Spleen (tissue), 13 donors: ENCODE measurements at places on chromosomes 7 and 10. TPM values are rescaled to one million over a fixed set of nuclear protein-coding genes. Genes with fewer than 3 reads are reported as not detected.
A peak's percentile ranks its signal among the peaks of the same experiment; 100 is the strongest.

Gene LRRN3
- 0.17 TPM for total RNA-seq

DNA sequence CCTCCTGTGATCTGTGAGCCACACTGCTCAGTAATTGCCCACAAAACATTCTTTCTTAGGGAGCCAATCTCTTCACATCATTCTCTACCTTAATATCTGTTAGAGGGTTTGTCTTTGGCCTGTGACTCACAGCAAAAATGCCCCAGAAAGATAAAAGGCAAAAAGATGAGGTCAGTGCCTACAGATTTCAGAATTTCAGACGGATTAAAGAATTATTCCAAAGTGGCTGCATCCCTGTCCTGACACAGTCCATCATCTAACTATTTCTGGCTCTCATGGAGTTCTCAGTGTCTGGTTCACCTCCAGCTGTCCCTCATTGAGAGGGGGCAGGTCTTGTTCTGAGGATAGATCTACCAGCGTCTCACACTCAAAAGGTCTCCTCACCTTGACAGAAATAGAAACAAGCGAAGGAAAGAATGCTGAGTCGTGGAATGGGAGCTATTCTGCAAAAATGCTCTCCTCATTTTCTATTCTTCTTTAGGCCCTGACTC lies 138.5 kb upstream of the AOAH start:
- DNase-seq, result no peak
- no peaks in the 10 kb centered on the region for H3K36me3 ChIP-seq
- no peak overlapping the region for H3K27ac ChIP-seq
- H3K27me3 ChIP-seq, result no peaks in the 10 kb centered on the region
- H3K4me1 ChIP-seq, result peaks cover 18% of the 10 kb centered on the region

Gene PPP1R17
- total RNA-seq, result not detected

Gene SAP25
- total RNA-seq, result 21.0 TPM

Gene LAMB4
- total RNA-seq, result 0.70 TPM

Gene GIMAP4
- 172 TPM for total RNA-seq

GRCh38 chr7:55191926-55192692 lies 173.0 kb upstream of the LANCL2 start:
- DNase-seq, result no peak
- no peaks in the 10 kb centered on the region for H3K36me3 ChIP-seq
- H3K4me1 ChIP-seq, result no peaks in the 10 kb centered on the region
- no peak overlapping the region for H3K27ac ChIP-seq

GRCh38 chr7:37832194-37832593 lies 16.2 kb upstream of the NME8 start:
- H3K27ac ChIP-seq, result no peak overlapping the region
- no peak overlapping the region for H3K4me3 ChIP-seq
- peak; percentile 89 for DNase-seq
- H3K4me1 ChIP-seq, result peaks cover 21% of the 10 kb centered on the region

- no peaks in the 10 kb centered on the region for H3K27me3 ChIP-seq
- no peak overlapping the region for H3K27ac ChIP-seq
- DNase-seq, result no peak
- H3K4me3 ChIP-seq, result no peak overlapping the region
Measured at GRCh38 chr10:63054889-63055611, 78.1 kb upstream of the NRBF2 start.

Gene PHKG1
- total RNA-seq, result 1.2 TPM

DNA sequence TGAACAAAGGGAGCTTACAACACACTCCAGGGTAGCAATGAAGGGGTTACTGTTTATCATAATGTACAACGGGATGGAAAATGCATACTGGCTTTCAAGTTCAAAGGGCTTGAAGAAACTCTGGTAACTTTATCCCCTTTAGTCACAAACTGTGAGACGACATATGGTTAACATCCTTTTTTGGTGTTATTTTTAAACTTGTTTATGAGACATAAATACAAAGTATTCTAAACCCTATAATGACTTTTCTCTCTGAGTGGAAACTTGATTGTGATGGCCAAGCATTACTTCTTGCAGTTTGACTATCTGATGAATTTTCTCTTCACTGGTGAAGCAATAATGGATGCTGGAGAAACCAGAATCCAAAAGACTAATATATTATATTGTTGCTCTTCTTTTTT lies 62.0 kb upstream of the SEMA3A start:
- no peak overlapping the region for H3K27ac ChIP-seq
- DNase-seq, result no peak
- no peak overlapping the region for H3K4me3 ChIP-seq
- H3K4me1 ChIP-seq, result no peaks in the 10 kb centered on the region
- H3K36me3 ChIP-seq, result no peaks in the 10 kb centered on the region

Gene PITX3
- not detected for total RNA-seq

Gene ZSCAN21
- total RNA-seq, result 9.6 TPM

GRCh38 chr7:151727579-151728285 lies 149.2 kb downstream of the PRKAG2 start:
- peaks cover 22% of the 10 kb centered on the region for H3K4me1 ChIP-seq
- no peak overlapping the region for H3K4me3 ChIP-seq

Gene TLX1
- 33.9 TPM for total RNA-seq

DNA sequence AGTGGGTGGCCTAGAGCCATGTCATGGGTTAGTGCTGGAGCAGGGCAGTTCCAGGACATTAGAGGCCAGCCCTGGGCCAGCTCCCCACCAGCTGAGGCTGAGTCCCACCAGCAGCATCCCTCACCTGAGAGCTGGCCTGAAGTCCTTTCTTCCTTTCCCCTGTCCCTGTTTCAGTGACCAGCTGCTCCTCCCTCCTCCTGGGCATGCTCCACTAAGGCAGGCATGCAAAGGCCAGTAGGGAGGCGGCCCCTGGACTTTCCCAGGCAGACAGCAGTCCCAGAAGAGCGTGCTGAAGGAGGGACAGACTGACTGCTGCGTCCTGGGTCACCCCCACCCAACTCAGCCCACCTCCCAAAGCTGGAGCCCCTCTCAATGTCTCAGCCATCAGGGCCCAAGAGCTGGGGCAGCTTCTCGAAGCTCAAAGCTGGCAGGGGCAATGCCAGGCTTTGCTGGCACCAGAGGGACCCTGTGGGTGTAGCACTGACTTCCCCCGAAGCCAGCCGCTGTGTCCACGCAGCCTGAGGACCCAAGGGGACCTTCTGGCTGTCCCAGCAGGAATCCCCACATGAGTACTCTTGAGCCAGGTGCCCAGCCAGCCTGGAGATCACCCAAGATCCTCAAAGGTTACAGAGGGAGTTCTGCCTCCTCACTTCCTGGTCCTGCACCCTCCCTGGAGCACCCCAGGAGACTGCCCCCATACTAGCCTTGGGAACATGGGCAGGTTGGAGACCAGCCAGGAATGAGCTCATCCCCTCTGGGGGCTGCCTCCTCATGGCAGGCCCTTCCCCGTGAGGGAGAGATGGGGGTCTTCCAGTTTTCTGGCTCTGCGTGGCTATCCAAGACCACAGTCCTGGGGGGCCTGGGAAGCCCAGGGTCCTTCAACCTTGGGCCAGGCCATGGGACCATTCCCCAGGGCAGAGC lies 35.2 kb upstream of the RET start:
- peak; percentile 63 for DNase-seq
- no peak overlapping the region for H3K27ac ChIP-seq
- no peaks in the 10 kb centered on the region for H3K36me3 ChIP-seq

Gene GCK
- total RNA-seq, result 0.44 TPM

Gene ATAD1
- 32.8 TPM for total RNA-seq

- peaks cover 21% of the 10 kb centered on the region for H3K4me1 ChIP-seq
- H3K36me3 ChIP-seq, result no peaks in the 10 kb centered on the region
- no peak overlapping the region for H3K27ac ChIP-seq
- H3K4me3 ChIP-seq, result no peak overlapping the region
- no peaks in the 10 kb centered on the region for H3K27me3 ChIP-seq
Measured at GRCh38 chr10:24706479-24707118, 17.1 kb downstream of the ARHGAP21 start.

- H3K4me1 ChIP-seq, result no peaks in the 10 kb centered on the region
- H3K36me3 ChIP-seq, result no peaks in the 10 kb centered on the region
- H3K27ac ChIP-seq, result no peak overlapping the region
- no peaks in the 10 kb centered on the region for H3K27me3 ChIP-seq
- H3K4me3 ChIP-seq, result no peak overlapping the region
Measured at GRCh38 chr10:106775127-106775526, 389.4 kb downstream of the SORCS1 start.

GRCh38 chr10:14926061-14926470 lies 27.8 kb downstream of the DCLRE1C start:
- DNase-seq, result no peak
- no peak overlapping the region for H3K27ac ChIP-seq
- H3K36me3 ChIP-seq, result peaks cover 80% of the 10 kb centered on the region
- no peak overlapping the region for H3K4me3 ChIP-seq
- peaks cover 4% of the 10 kb centered on the region for H3K4me1 ChIP-seq

DNA sequence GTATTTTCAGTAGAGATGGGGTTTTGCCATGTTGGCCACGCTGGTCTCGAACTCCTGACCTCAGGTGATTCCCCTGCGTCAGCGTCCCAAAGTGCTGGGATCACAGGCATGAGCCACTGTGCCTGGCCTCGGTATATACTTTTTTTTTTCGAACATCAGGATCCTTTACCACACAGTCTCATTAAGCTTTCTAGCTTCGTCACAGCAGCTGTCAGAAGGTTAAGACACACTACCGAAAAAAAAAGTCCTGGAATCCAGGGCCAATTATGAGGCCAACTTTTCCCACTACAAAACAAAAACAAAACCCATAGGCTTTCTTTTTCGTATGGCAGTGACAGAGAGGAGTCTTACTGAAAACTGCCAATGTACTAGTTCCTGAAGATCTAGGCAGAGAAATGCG lies 30.7 kb downstream of the ZC3HC1 start:
- H3K27me3 ChIP-seq, result no peaks in the 10 kb centered on the region
- peaks cover 85% of the 10 kb centered on the region for H3K36me3 ChIP-seq
- no peak overlapping the region for H3K4me3 ChIP-seq
- no peak for DNase-seq
- H3K4me1 ChIP-seq, result no peaks in the 10 kb centered on the region
